Thoracic aorta (tissue), 2 donors: ENCODE measurements at places on chromosomes 4 and X. TPM values are rescaled to one million over a fixed set of nuclear protein-coding genes. Genes with fewer than 3 reads are reported as not detected.

FAM53A gene
- 5.1 TPM for total RNA-seq

SMIM10 gene
- total RNA-seq: 9.9 TPM

PDCL2 gene
- not detected for total RNA-seq

FAM47E gene
- total RNA-seq: 0.54 TPM

PAGE5 gene
- total RNA-seq: not detected

SHROOM3 gene
- 171 TPM for total RNA-seq

TEC gene
- 4.5 TPM for total RNA-seq

BEND4 gene
- total RNA-seq: not detected

NAT8L gene
- total RNA-seq: under 0.01 TPM

PACRGL gene
- 53.6 TPM for total RNA-seq

GK2 gene
- not detected for total RNA-seq

SPIN4 gene
- total RNA-seq: 12.6 TPM

PLP1 gene
- 1.7 TPM for total RNA-seq

GAGE12F gene
- not detected for total RNA-seq

WNK3 gene
- 2.8 TPM for total RNA-seq

CDX4 gene
- total RNA-seq: not detected

RAB33B gene
- 8.7 TPM for total RNA-seq

KLF3 gene
- 53.4 TPM for total RNA-seq

TMEM31 gene
- total RNA-seq: not detected

TKTL2 gene
- 0.21 TPM for total RNA-seq

CABS1 gene
- total RNA-seq: not detected

AMBN gene
- not detected for total RNA-seq
